Stimulated activated CD8-positive, alpha-beta memory T cell treated with anti-CD3 and anti-CD28 coated beads, Interleukin-4, amount 100 ng/mL, for 24 hours (primary cell): ENCODE measurements at places on chromosomes 5 and 9.

DNA sequence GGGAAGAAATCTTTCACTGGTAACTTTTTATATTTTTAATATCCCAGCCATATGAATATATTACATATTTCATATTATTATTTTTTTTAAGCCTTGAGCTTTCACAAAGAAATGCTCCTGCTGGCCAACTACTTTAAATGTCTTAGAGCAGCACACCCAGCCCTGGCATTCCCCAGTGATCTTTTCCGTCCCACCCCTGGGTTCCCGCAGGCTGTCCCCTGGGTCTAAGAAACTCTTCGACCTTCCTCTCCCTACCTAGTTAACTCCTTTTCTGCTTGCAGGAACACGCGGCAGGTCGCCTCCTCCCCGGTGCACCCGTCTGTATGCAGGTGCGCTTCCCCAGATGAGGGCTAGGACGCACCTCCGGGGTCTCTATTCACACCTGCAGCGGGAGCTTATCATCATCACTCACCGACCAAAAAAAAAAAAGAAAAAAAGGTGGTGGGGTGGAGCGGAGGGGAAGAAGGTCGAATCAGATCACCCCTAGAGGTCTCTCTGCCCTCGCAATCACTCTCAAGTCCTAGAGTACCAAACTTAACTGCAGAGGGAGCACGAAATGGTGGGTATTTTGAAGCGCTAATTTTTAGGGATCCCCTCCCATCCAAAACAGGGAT, 696 bp downstream of the ZFP62 start:
- DNase-seq, result peak; percentile 11

- peak; percentile 27 for DNase-seq
These were observed 858 bp downstream of the NCS1 start for GRCh38 chr9:130172858-130173665.

DNA sequence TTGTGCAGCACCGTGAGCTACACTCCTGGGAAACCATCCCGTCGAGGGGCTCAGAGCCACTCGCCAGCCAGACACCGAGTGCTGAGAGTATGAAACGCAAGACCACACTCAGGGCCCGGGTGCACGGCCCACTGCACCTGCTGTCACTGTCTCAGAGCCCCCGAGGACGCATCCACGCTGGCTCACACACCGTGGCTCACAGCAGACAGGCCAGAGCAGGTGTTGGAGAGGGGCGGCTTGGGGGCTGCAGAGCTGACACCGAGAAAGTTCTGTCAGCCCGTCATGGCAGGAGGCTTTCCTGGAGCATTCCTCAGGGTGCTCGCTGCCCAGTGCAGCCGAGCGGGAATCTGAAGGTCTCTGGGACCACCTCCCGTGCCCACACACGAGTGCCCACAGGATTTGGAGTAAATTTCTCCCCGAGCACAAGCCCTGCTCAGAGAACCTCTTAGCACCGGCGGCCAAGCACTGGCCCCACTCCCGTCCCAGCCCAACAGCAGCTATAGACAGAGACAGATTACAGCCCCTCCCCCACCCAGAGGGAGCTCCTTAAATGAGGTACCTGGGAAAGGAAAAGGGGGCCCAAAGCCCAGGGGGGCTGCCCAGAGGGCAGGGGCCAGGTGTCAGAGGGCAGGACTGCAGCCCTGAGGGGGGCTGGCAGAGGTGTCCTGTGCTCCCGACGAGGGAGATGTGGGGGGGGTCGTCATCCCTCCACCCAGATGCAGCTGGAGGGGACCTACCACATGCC, 56.0 kb upstream of the SARDH start:
- DNase-seq, result no peak

GRCh38 chr5:139147483-139148087, 50.6 kb downstream of the SIL1 start:
- DNase-seq, result no peak

- no peak for DNase-seq
These were observed 470.5 kb downstream of the PLK2 start for GRCh38 chr5:57989378-57989777.

DNA sequence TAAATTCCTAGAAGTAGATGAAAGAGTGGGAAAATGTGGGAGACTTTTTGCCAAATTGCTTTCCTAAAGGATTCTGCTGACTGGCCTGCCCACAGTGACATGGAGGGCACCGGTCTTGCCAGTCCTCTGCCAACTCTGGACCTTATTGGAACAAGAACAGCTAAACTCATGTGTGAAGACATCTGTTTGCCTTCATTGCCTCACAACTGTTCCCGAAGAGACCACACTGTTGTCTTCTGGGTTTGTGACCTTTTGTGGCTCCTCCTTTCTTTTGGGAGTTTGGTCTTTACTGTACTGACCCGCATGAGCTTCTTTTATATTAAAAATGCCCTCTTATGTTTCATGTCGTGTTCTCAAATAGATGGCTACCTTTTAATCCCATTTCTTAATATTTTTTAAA, 16.1 kb upstream of the WNK2 start:
- no peak for DNase-seq

DNA sequence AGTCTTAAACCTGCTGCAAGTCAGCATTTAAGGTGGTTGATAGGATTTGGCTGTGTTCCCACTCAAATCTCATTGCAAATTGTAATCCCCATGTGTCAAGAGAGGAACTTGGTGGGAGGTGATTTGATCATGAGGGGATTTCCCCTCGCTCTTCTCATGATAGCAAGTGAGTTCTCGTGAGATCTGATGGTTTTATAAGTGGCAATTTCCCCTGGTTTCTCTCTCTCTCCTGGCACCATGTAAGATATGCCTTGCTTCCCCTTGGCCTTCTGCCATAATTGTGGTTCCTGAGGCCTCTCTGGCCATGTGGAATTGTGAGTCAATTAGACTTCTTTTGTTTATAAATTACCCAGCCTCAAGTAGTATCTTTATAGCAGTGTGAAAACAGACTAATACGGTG, 84.3 kb upstream of the SMC2 start:
- DNase-seq, result no peak

- DNase-seq, result no peak
These were observed 25.7 kb downstream of the PCDHGC5 start for GRCh38 chr5:141514330-141515133.

DNA sequence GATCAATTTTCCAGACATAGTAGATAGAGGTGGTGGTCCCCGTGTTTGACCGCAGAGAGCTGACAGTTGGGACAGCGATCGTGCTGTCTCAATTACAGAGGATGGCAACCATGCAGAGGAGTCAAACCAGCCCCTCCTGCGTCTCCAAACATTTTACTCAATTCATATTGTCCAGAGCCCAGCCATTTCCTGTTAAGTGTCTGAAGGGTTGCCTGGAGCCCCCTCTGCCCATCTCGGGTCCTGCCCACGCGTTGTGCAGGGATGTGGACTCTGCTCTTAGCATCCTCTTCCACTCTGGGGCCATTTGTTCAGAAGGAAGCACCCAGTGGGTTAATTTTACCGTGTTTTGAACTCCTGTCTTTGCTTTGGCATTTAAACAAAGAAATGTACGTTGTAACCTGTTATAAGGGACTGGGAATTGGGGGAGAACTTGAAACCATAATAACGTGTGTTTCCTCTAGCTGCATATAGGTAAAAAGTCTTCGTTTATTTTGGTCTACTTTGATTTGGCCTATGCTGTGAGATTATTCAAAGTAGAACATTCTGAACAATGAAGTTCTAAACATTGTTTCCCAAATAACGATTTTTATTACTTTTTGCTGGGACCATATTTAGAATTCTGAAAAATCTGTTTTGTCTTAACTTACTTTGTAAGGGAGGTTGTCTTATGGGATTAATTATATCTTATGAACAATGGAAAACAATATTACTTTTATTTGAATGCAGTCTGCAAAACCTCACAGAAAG, 876 bp downstream of the EGFLAM start:
- no peak for DNase-seq

DNA sequence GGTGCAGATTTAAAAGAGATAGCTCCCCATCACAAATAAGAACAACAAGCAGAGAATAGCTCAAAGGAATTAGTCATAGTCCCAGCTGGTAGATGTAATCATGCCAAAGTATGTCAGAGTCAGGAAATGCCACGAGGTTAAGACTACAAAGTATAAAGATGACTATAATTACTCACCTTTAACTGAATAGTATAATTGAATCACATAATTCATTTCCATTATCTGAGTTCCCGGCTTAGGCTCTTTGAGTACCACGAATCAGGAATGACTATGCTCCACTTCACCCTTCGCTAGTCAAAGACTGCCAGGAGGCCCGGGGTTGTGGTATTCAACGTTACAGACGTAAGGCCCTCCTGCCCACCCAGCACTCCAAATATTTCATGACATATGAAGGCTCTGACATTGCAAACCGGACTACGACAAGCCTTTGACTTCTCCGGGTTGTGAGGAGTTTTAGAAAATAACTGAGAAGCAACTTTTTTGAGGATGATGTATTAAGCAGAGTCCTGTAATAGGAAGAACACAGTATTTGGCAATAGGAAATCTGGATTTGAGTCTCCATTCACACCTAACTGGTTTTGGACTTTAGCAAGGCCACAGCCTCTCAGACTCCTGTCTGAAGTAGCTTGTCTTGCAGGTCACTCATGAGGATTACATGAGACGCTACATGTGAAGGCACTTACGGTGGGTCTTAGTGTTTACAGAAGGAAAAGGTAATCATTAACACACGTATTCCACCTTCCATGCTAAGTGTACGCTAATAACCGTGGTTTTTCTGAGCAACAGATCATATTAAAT, 64.6 kb downstream of the ENC1 start:
- no peak for DNase-seq
